ENCODE measurements at places on chromosomes 2 and 18.

GRCh38 chr2:25238920-25239319, 70.5 kb upstream of the POMC start:
- no peak for DNase-seq

DNA sequence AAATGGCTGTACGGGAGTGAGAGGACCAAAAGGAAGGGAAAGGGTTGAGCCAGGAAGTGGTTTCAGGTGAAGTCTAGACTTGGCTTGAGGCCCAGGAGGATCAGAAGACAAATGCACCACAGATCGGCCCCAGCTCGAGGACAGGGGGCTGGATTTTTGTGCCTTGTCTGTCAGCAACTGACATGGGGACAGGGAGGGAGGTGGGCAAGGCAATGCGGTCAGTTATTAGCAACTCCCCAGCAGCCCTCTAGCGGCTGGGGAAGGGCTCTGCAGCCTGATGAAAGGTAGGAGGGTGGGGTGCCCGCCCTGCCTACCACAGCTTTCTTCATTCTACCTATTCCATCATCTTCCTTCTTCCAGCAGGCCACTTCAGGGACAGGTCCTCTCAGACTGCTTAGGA, 50.0 kb downstream of the CPO start:
- no peak for DNase-seq

DNA sequence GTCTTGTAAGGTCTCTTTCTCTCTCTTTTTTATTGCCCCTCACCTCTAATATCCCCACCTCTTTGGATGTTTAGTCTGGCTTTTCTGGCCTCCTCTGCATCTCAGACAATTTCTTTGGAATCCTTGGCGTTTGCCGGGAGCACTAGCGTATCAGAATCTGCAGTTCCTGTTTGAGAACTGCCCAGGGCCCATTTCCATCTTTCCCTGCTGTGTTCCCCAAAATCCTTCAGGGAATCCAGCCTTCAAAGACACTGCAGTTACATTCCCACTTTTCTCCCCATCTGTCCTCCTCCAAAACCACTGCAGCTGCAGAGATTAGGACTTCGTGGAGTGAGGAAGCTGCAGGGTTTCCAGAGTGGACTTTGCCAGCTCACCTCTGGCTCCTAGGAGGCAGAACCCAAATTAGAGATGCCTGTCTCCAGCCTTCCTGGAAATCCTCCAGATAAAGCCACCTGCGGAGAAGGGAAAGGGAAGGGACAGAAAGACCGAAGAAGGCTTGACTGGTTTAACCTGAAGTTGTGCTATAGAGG, 2.7 kb downstream of the VSNL1 start:
- DNase-seq: no peak

- DNase-seq: no peak
Observed at GRCh38 chr2:202950592-202950991, 38.5 kb downstream of the CARF start.

GRCh38 chr2:70935468-70936164, at the start of gene ATP6V1B1:
Gene ATP6V1B1 (plus strand): TSS chr2:70935900. CDS start chr2:70935955, 55 bp downstream.
- no peak for DNase-seq

Measured in activated naive CD4-positive, alpha-beta T cell (primary cell).